GM03348 (cell line): ENCODE measurements at places on chromosomes 2 and 18.

DNA sequence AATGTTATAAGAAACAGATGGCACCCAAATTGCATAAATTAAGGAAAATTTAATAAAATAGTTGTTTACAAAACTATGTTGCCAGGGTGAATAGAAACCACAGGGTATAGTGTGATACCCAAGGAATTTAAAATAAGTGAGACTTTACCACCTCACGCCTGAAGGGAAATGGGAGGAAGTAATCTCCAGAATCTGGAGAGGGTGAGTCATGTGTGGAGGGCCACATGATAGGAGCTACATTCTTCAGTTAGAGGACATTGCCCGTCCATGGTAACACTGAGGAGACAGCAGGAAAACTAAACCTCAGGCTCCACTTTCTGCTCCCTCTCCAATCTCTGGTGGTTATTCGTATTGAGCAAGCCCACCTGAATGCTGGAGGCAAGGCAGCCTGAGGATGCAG lies 97.2 kb upstream of the NXPH2 start:
- DNase-seq = no peak

- no peak for DNase-seq
Measured at GRCh38 chr18:11986061-11986460, 4.8 kb downstream of the IMPA2 start.

DNA sequence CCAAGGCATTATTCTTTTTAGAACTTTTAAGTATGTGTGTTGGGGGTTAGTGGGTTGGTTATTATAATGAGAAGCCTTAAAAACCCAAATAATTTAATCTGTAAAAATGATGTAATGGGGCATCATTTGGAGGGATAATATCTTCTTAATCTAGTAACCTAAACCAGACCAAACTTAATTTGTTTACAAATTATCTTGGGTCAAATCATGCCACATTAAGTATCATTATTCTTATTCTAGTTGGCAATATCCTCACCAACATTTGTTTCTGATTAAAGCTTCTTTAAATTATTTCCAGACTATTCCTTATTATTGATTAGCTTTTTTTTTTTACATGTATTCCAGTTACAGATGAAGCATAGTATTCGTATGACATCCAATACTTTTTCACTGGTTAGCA lies 85.5 kb upstream of the VWC2L start:
- DNase-seq = no peak

- no peak for DNase-seq
Measured at GRCh38 chr2:101486258-101486701, 11.4 kb upstream of the RFX8 start.

- DNase-seq = no peak
Measured at GRCh38 chr2:48034295-48034694, 128.0 kb upstream of the FBXO11 start.

GRCh38 chr2:43217228-43218154 lies 8.9 kb downstream of the ZFP36L2 start:
- no peak for DNase-seq

DNA sequence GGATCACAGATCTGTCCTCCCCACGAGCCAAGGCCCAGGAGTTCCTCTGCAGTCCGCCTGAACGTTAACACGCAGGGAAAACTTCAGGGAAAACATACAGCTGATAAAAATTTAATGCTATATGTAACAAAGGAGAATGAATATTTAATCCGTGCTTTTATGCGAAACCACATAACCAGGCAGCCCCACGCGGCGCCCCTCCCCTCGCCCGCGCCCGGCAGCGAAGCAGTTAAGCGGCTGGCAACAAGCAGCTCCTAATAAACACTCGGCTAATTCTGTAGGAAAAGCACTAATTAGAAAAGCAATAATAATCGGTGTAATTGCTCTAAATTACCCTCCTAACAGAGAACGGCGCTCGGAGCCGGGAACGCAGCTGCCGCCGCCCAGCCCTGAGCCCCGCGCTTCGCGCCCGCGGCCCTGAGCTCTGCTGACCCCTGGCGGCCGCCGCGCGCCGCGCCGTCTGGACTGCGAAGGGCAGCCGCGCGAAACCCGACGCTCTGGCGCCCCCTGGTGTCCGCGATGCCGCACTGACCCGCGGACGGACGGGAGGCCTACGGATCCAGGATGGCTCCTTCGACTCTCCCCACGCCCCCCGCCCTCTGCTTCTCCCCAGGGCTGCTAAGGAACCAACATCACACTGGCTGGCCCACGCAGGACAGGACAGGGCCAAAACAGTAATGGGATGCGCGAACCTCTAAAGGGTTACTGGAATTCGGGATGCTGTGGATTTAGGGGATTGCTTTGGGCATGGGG lies 181.4 kb downstream of the SMAD2 start:
- peak; percentile 95 for DNase-seq
